Osteocyte (in vitro differentiated cells): ENCODE measurements at places on chromosomes 4 and X. TPM values are rescaled to one million over a fixed set of nuclear protein-coding genes. Genes with fewer than 3 reads are reported as not detected.

- DNase-seq = no peak
Observed at GRCh38 chrX:48800574-48801279, 1.1 kb upstream of the HDAC6 start.

- no peak for DNase-seq
Observed at GRCh38 chrX:130053236-130053635, 57.1 kb downstream of the ELF4 start.

DNA sequence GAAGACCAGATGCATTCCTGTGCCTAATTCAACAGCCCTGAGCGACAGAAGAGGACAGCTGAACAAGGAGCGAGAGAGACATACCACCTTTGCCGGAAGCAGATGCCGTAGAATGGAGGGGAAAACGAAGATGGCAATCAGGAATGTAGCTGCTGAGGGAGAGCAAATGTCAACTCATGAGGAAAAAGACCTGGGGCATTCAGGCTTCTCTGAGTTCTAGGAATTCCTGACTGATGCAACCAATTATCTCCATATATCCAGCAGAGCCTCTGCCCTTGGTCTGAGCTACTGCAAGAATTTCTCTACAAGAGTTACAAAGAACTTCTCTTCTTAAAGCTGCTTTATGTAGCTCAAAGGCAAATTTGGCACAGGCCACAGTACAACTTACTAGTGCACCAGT is 40.5 kb upstream of the INPP4B start:
- no peak for DNase-seq

DNA sequence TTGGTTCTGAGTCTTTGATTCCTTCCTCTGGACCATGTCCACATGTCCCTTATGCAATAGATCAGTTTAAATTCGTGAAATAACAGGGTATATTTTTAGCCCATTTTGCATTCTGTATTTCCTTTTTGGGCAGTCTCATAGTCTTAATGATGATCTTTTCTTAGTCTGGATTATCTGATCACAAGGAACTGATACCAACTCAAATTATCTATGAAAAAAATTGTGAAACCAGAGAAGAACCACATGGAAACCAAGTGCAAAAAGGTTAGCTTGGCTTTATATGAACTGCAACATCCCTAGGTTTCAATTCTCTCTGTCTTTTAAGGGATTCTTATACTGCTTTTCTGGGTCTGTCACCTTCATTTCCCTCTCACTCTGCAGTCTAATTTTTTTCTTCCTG is 608.6 kb upstream of the AADAT start:
- no peak for DNase-seq

Gene CFAP299
- not detected in 2 replicates for total RNA-seq

DNA sequence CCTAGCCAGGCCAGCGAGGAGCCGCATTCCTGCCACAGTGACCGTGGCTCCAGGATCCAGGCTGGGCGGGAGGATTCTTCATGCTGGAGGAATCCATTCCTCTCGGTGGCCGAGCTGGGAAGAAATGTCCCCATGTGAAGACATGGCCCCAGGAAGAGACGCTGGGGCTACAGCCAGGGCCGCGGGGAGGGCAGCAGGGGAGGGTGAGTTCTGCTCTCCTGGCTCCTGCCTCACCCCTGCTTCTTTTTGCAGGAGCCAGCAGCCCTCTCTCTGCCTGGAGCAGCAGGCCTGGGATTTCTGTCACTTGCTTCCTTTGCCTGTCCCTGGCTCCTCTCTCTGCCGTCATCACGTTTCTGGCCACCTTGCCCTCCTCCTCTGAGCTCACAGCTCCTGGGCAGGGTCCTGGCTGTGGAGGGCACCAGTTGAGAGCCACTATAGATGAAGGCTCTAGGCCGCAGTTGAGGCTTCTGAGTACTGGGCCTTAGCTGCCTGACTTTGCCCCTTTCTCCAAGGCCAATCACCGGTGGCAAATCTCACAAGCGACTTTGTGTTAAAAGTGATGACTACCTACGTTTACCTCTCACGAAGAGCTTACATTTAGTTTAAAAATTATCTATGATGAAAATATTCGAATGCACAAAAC is 48.3 kb downstream of the ENPP6 start:
- DNase-seq = no peak

DNA sequence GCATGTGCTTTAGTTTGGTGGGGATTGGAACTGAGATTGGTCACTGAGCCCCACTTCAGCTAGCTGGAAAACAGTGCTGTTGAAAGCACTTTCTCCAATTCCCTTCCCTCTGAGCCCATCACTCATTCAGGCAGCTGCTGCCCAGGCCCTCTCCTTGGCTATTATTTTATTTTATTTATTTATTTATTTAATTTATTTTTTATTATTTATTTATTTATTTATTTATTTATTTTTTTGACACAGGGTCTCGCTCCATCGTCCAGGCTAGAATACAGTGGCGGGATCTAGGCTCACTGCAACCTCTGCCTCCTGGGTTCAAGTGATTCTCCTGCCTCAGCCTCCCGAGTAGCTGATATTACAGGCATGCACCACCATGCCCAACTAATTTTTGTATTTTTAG is 51.8 kb upstream of the RBPJ start:
- DNase-seq = no peak

DNA sequence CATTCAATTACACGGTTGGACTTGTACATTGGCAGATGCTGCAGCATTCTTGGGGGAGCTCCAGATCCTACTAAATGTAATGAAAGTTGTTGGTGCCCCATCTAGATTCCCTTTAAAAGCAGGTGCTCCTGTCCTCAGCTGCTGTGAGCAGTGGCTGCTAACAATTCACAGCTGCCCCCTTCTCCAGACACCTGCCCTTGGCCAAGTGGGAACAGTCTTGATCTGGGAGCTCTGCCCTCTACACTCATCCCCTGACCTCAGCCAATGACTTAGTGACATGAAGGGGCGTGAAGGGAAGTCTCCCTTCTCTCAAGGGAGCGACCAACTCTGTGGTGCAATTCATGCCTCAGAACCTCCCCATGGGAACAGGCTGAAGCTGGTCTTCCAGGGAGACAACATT is 125.7 kb downstream of the EIF4E start:
- no peak for DNase-seq

Gene OPRPN
- total RNA-seq = not detected in 2 replicates

Gene TBC1D9
- total RNA-seq = 38.8 and 39.4 TPM in 2 replicates

DNA sequence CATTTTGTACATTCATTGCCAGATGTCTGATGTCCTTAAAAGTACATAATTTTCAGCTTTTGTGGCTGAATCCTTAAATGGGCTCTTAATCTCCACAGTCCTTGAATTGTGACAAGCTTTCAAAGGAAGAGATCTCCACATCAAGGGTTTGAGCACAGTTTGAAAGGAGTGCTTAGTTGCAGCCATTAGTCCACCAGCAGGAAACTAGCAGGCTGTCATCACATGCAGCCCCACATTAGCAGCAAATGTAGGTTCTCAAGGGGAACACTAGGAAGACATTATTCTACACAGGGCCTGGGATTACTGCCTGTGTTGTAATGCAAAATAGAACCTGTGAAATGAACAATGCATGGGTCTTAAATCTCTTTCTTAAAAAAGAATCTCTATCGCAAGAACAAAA is 173.2 kb downstream of the CBLL2 start:
- DNase-seq = no peak

DNA sequence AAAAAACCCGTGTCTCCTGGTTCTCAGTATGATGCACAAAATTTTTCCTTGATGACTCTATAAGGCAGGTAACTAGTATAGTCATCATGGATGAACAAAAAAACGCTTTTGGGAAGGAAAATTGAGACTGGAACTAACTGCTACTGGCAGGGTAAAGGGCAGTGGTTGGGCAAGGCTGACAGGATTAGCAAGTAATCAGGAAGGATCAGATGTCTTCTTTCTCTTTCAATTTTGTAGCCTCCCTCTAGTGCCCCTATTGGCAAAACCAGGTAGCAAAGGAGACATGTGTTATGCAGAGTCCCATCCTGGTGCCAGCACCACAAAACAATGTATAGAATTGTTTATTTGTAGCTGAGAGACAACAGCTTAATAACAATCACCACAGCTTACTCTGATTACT is 12.8 kb upstream of the SLITRK4 start:
- no peak for DNase-seq

GRCh38 chr4:159185591-159186023 is 82.7 kb downstream of the RAPGEF2 start:
- no peak for DNase-seq

DNA sequence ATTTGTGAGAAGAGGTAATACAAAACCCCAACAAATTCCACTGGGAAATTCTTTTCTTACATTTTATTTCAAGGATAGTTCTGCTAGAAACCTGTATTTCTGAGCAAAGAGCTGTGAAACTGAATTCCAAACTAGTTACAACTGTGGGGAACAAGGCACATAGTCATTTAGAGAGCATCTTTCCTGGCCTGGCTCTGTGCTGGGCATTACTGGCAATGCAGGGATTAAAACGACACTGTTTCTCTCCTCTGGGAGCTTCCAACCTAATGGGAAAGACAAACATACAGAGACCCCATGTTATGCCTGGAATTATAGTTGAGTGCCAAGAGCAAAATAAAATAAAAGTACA is 36.5 kb downstream of the SUPT20HL1 start:
- no peak for DNase-seq

DNA sequence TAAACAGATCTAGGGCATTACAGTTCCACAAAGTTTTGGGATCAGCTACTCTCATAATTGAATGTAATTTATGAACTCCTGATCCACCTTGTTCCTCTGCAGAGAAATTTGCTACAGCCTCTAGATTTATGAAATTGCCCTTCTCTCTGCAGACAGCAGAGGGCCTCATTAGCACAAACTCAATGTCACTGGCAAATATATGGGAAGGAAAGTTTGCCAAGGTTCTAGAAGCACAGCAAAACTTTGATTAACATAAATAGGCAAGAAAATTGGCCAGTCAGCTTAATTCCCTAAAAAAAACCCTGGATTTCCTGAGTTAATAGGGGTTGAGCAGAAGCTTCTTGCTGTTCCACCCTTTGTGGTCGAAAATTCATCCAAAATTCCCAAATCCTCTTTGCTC is 31.5 kb downstream of the PRPS1 start:
- DNase-seq = no peak

DNA sequence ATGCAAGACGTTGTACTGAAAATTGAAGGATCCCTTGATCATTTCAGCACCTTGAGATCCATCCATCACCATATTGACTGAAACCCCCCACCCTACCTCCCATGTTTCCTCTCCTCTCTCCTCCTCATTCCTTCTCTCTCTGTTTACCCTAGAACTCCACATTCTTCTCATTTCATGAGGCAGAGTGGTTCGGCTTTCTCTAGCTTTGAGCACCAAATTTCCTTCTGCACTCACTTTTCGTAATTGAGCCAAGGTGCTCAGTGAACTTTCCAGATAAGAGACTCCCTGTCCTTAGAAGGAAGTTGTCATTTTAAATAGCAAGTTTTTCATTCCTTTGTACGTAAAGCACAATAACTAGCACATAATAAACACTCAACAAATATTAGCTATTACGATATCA is 108.3 kb upstream of the SLC34A2 start:
- DNase-seq = no peak

Gene HSFX3
- total RNA-seq = not detected in 2 replicates

DNA sequence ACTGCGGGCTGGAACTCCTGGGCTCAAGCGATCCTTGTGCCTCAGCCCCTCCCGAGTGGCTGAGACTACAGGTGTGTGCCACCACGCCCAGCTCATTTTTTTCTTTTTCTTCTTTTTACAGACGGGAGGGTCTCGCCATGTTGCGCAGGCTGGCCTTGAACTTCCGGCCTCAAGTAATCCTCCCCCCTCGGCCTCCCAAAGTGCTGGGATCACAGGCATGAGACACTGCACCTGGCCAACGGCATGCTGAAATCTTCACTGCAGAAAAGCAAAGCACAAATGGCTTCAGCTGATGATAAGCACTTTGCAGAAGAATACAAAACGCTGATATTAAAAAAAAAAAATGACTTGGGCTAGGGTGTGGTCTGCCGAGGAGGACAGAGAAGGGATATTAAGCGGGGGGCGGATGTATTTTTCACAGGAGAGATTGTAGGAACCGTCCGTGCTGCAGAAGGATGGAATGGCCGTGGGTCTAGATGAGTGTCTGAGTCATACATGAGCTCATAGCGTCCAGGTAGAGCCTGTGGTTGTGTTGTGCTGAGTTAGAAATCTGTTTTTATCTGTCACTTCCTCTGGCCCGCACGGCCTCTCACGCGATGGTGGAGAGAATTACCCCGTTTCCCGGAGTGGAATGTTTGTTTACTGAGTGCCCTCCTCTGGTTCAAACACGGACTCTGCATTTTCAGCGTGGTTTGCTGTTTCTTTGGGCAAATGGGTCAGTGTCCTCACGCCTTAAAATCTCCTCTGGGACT is 8.5 kb upstream of the AKAP17A start:
- DNase-seq = no peak

DNA sequence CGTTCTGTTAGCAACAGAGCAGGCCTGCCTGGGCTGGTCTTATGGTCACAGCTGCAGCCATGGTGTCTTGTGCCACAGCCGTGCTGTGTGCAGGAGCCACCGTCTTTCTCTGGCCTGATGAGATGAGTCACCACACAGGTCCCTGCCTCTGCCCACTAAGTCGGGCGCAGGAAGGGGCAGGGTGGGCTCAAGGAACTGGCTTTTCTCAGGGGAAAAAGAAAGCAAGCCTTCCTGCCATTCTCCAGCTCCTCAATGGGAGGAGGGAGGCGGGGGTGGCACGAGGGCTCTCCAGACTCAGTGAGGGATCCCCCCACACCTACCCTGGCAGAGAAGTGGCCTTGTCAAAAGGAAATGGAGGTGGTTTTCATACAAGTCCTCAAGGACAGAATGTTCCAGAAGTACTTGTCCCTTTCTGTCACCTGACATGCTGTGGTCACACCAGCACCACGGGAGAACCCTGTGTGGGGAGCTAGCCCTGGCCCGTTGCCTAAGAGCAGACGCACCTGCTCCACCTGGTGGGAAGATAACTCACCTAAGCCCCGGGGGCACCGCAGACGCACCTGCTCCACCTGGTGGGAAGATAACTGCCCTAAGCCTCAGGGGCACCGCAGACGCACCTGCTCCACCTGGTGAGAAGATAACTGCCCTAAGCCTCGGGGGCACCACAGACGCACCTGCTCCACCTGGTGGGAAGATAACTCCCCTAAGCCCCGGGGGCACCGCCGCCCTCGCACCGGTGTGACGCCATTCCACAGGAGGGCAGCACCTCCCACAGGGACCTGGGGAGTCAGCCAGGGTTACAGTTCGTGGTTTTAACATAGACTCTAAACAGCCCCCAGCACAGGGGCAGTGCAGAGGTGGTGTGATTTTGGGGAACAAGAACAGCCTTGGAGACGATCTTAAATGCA is 18.5 kb downstream of the UVSSA start:
- DNase-seq = no peak

Gene TENM3
- 78.3 and 85.2 TPM in 2 replicates for total RNA-seq

GRCh38 chr4:76782837-76783236 is 115.1 kb downstream of the SOWAHB start:
- DNase-seq = no peak

Gene EOLA2
- total RNA-seq = 34.5 and 39.3 TPM in 2 replicates

DNA sequence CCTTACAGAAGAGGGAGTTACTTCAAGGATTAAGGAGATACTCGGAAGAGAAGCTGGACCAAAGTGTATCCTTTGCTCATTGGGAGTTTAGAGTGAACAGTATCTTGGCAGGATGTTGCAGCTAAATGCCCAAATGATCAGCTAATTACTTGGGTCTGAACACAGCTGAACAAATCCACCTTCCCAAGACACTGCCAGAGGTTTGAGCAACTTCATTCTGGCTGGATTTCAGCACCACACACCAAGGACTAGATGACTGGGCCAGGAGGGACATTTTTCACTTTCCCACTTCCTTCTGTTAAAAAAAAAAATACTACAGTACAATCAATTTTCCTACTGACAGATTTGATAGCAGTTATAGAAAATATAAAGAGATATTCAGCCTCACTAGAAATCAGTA is 324.6 kb downstream of the MID1IP1 start:
- no peak for DNase-seq

Gene NCAPG
- 6.9 and 9.6 TPM in 2 replicates for total RNA-seq

Gene MAOB
- total RNA-seq = not detected in 2 replicates
